Jurkat, Clone E6-1 (cell line): ENCODE measurements at places on chromosomes 12 and 14.
A peak's percentile ranks its signal among the peaks of the same experiment; 100 is the strongest.

DNA sequence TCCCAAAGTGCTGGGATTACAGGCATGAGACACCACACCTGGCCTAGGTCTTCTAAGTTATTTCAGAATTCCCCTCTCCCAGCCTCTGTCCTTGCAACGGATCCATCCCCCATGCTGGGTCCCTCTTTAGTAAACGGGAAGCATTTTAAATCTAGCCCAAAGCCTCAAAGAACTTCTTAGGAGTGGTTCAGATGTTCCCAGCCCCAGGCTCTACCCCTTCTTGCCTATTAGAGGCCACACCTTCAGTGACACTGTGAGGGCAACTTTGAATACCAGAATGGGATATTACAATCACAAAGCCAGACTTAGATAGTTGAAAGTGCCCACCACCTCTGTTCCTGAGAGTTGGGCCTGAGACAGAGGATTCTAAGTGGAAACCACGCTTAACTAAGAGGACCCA lies 18.1 kb upstream of the SPPL3 start:
- DNase-seq, result no peak

GRCh38 chr12:57459055-57459749 lies 383 bp upstream of the GLI1 start:
- DNase-seq, result peak; percentile 97

DNA sequence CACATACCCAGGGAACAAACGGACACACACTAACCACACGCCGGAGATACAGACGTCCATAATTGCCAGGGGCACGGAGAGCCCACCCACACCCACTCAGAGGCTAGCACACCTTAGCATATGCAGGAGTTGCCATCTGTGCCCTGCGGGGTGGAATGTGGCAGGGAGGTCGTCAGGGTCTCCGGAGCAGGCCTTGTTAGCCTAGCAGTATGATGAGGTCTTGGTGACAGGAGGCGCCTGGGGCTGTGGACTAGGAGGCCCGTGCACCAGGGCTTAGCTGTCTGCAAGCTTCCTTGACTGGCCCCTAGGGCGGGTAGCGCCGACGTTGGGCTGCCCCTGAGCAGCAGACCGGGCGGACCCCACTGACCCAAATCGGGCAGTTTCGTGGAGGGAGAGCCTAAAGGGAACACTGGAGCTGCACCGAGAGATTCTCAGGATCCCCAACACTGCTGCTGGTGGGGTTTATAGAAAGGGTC lies 10.0 kb downstream of the STAC3 start:
- DNase-seq, result no peak

- DNase-seq, result no peak
Observed at GRCh38 chr14:91238661-91239060, 5.8 kb downstream of the GPR68 start.

GRCh38 chr12:124457287-124458219 lies 109.9 kb downstream of the NCOR2 start:
- no peak for DNase-seq

GRCh38 chr12:51886021-51886710 lies 1.7 kb upstream of the ANKRD33 start:
- peak; percentile 62 for DNase-seq
